ENCODE measurements at places on chromosomes 2 and 18.

GRCh38 chr2:53445383-53446070 is 322.1 kb upstream of the CHAC2 start:
- no peak for DNase-seq

- no peak for DNase-seq
These were observed 51.7 kb downstream of the COX7A2L start for GRCh38 chr2:42309366-42309765.

- DNase-seq = peak; percentile 44
These were observed 24.7 kb upstream of the AGAP1 start for GRCh38 chr2:235468978-235469655.

DNA sequence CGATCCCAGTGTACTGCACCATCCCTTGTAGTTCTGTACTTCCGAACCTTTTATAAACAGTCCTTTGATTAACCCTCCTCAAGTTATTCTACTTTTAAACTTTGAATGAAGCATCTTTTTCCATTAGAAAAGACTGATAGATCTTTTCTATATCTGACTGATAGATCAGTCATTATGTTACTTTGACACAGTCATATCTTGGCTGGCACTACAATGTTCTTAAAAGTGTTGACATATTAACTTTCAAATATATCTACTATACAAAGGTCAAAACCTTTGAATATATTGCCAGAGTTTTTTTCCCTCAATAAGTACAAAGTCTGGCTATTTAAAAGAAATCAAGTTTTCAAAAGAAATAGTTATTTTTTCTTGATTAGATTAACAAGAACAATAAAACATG is 35.4 kb upstream of the NABP1 start:
- no peak for DNase-seq

- DNase-seq = no peak
These were observed 600 bp downstream of the KATNAL2 start for GRCh38 chr18:46917803-46918600.

- DNase-seq = no peak
These were observed 265.3 kb upstream of the NXPH2 start for GRCh38 chr2:139045524-139045923.

GRCh38 chr2:61125123-61125710 is 36.8 kb upstream of the C2orf74 start:
- no peak for DNase-seq

GRCh38 chr2:224183086-224183485 is 144.0 kb upstream of the SERPINE2 start:
- DNase-seq = no peak

DNA sequence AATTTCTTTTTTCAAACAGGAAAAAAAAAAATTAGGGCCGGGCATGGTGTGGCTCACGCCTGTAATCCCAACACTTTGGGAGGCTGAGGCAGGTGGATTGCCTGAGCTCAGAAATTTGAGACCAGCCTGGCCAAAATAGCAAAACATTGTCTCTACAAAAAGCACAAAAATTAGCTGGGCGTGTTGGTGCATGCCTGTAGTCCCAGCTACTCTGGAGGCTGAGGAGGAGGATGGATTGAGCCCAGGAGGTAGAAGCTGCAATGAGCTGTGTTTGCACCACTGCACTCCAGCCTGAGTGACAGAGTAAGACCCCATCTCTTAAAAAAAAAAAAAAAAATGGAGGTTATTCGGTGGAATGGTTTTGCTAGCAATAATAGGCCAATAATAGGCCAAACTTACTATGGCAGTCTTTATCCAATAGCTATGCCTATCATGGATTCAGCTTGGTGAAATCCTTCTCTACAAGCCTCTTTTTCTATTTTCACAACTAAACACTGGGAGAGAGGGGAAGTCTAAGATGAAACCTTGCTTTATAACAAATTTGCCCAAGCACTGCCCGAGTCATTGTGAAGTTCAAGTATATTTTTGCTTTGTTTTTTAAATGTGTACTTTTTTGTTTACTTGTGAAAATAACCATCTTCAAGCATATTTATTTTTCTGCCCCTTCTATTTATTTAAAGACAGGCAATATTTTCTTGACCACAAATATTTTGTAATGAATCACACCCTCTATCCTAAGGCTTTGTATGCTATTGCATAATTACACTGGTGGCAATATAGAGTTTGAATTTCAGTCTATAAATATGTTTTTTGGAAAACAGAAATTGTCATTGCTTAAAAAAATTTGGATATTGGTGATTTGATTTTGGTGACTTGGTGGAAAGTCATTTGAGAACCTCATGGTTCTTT is 20.0 kb upstream of the KYNU start:
- no peak for DNase-seq

- no peak for DNase-seq
These were observed 100.4 kb upstream of the YPEL5 start for GRCh38 chr2:30046396-30046795.

DNA sequence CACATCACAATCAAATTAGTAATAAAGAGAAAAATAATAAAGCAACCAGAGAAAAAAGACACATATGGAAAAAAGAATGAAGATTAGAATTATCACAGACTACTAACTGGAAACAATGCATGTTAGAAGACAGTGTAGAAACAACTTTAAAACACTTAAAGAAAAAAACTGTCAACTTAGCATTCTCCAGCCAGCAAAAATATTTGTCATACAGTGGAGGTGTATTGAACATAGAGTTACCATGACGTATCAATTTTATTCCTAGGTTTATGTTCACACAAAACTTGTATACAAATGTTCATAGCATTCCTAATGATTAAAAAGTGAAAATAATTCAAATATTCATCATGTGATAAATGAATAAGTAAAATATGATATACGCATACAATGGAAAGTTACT is 61.5 kb upstream of the ADAM23 start:
- no peak for DNase-seq

- peak; percentile 27 for DNase-seq
These were observed at the start of gene CNRIP1 for GRCh38 chr2:68319398-68320117. Gene CNRIP1, minus strand, starts transcription at chr2:68319949. Its CDS starts 549 bp downstream, at chr2:68319400.

GRCh38 chr2:232239951-232240681 is 138.4 kb upstream of the ALPP start:
- DNase-seq = no peak

GRCh38 chr2:70132244-70133126 is 45.2 kb downstream of the PCBP1 start:
- DNase-seq = peak; percentile 60

- DNase-seq = no peak
These were observed 84.9 kb downstream of the ST6GAL2 start for GRCh38 chr2:106800976-106801655.

GRCh38 chr2:219645631-219646527 is 18.4 kb downstream of the SLC4A3 start:
- DNase-seq = no peak

DNA sequence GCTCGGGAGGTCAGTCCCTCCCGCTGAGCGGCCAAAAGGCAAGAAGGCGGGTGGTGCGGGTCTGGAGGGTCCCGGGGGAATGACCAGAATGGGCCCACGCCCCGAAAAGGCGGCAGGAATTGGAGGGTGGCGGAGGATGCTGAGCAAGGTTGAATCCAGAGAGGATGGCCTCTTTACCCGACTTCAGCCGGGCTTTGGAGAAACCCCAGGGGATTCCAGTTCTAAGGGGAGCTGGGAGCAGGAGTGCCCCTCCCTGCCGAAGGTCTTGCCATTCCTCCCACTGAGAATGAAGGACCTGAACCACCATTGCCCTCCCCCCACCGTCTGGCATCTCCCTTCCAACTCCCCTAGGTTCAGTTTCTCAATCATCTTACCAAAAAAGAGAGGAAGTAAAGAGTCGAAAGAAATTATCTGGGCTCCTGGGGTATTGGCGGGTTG is 38.9 kb upstream of the ATP6V1B1 start:
- DNase-seq = no peak

DNA sequence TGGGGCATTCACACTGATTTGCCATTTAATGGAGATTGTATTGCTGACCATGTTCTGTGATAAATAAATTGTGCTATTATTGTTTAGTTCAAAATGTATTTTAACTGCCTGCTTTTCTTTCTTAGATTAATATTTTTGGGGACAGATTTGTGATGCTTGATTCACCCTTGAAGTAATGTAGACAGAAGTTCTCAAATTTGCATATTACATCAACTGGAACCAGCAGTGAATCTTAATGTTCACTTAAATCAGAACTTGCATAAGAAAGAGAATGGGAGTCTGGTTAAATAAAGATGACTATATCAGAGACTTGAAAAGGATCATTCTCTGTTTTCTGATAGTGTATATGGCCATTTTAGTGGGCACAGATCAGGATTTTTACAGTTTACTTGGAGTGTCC is 1.8 kb downstream of the DNAJC10 start:
- DNase-seq = no peak

DNA sequence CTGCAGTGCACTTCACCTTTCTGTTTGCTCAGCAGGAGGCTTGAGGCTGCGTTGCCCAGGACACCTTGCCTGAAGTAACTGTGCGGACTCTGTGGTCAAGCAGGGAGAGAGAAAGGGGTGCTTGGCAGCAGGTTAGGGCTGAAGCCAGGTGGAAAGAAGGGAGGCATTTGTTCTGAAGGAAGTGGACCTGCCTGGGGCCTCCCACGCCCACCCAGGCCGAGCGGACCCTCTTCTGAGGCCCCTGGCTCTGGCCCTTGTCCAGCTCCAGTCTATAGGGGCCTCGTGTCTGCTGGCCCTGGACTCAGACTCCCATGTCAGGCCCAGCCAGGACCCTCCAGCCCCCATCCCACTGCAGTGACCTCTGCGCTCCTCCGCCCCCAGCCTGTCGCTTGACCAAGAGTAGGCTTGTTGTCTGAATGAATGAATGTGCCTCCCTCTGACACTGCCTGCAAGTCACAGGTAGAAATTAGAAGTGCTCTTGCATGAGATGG is 2.5 kb downstream of the SNED1 start:
- DNase-seq = peak; percentile 69

DNA sequence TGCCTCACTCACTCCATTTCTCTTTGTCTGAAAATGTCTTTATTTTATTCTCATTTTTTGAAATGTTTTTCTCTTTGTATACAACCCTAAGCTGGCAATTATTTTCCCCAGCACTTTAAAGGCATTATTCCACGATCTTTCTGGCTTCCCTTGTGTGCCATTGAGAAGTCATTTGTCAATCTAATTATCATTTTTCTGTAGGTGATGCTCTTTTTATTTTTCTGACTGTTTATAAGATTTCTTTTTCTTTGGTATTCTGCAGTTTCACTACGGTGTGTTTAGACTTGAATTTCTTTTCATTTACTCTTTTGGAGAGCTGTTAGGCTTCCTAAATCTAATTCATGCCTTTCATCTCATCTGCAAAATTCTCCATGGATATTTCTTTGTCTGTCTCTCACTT is 8.1 kb downstream of the SCYGR4 start:
- DNase-seq = no peak

- no peak for DNase-seq
These were observed 50.5 kb upstream of the HPCAL1 start for GRCh38 chr2:10252224-10252623.

GRCh38 chr18:13606604-13607254 is 119.6 kb downstream of the FAM210A start:
- DNase-seq = no peak

DNA sequence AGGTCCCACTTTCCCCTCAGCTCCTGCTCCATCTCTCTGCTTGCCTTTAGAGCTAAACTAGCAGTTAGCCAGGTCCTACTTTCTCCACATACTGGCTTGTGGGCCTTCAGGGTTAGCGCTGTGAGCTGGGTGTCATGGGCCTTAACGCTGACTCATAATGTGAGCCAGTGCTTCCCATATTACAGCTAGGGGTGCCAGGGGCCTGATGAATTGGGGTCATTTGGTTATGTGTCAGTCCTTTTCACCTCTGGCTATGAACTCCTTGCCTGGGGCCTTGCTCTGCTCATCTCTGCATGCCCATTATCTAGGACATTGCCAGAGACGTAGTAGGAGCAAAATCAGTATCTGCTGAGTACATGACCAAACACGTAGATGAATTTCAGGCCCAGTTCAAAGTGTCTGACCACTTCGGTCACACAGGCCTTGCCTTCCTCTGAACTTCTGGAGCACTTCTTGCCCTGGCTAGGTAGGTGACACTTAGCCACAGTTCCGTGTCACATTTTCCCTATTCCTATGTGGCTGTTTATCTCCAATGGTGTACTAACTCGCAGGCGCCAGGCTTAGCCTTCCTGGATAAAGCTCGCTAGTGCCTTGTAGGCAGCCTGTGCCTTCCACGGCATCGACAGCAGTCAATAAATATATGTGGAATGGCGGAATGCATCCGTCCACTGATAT is 103.2 kb upstream of the SIX3 start:
- no peak for DNase-seq
